ENCODE measurements at places on chromosomes 1 and 21.

DNA sequence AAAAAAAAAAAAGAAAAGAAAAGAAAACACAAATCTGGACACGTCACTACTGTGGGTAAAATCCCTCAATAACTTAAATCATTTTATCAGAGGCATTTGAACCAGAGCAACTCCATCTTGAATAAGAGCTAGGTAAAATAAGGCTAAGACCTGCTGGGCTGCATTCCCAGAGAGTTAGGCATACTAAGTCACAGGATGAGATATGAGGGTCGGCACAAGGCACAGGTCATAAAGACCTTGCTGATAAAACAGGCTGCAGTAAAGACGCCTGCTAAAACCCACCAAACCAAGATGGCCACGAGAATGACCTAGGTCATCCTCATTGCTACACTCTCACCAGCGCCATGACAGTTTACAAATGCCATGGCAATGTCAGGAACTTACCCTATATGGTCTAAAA is 43.6 kb upstream of the MTF1 start:
- DNase-seq = no peak

GRCh38 chr1:173328961-173329360 is 121.8 kb upstream of the TNFSF4 start:
- DNase-seq = no peak

GRCh38 chr1:234272656-234273312 is 100.5 kb upstream of the COA6 start:
- DNase-seq = no peak

DNA sequence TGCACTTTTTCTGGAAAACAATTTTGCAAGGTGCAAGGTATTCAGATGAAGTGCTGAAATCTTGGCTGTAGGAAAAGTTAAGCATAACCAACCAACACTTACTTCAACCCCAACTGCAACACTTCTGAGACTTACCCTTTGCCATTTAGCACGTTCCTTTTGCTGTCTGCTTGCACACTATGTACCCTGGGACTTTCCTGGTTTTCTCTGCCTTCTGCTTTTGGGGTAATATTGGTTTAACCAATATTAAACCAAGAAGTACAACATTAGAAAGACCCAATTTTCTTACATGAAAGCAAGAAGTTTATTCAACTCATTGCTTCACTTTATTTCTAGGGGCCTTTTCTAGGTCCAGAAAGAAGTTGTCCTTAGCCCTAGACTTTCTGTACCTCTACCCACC is 193.0 kb downstream of the HLX start:
- no peak for DNase-seq

GRCh38 chr1:75129983-75130789 is 4.0 kb upstream of the LHX8 start:
- no peak for DNase-seq

GRCh38 chr1:76511558-76512179 is 355.6 kb upstream of the ST6GALNAC5 start:
- no peak for DNase-seq

DNA sequence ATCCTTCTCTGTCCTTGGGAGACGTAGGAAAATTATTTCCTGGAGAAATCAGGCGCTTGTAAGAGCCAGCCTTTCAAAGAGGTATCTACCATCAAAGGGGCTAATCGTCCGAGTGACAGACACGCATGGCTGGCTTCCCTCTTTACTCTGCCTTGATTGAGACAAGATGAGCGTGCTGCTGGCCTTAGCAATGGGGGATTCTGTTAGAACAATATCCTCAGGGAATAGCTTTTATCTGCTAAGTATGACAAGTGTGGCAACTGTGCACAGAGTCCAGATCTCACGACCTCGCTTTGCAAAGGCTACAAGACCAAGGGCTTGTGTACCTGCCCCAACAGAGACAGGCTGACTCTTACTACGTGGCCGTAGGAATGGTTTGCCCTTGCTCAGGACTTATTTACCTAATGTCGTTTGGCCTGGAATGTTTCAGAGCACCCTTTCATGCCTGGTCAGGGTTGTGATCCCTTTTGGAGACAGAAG is 417.1 kb downstream of the KIF26B start:
- no peak for DNase-seq

- DNase-seq = peak; percentile 23
Observed at GRCh38 chr1:115364046-115364779, 26.2 kb upstream of the NGF start.

DNA sequence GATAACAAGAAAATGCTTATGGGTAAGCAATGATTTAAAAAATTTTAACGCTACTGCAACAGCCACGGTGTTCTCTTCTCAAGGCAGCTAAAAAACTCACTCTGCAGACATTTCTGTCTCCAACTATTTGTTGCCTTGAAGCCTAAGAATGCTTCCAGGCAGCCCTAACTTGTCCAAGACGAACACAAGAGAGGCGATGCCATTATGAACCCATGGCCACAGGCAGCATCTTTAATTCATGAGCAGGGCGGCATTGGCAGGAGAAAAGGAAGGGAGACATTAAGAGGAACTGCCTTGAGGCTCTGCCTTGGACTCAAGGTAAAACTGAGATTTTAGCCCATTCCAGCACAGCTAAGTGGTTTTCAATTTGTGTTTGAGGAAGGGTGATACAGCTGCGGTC is 67.5 kb downstream of the KCND3 start:
- no peak for DNase-seq
